ENCODE measurements at places on chromosomes 16 and 17.
A peak's percentile ranks its signal among the peaks of the same experiment; 100 is the strongest.

GRCh38 chr16:52812678-52813556 lies 239.8 kb downstream of the CHD9NB start:
- H3K27me3 ChIP-seq, result no peaks in the 10 kb centered on the region
- no peak overlapping the region for H3K27ac ChIP-seq
- DNase-seq, result no peak
- H3K4me3 ChIP-seq, result no peak overlapping the region
- no peaks in the 10 kb centered on the region for H3K4me1 ChIP-seq
- no peaks in the 10 kb centered on the region for H3K36me3 ChIP-seq

GRCh38 chr17:56913867-56914580 lies at the start of gene TRIM25:
TRIM25 (minus strand) TSS chr17:56914049; CDS start chr17:56913988, 61 bp downstream.
- H3K27me3 ChIP-seq, result no peaks in the 10 kb centered on the region
- DNase-seq, result peak; percentile 92
- H3K4me3 ChIP-seq, result peak within 1 kb of the TSS; percentile 99

GRCh38 chr17:15122857-15123256 lies 142.3 kb downstream of the PMP22 start:
- H3K27me3 ChIP-seq, result no peaks in the 10 kb centered on the region
- no peak for DNase-seq
- H3K27ac ChIP-seq, result no peak overlapping the region
- H3K36me3 ChIP-seq, result no peaks in the 10 kb centered on the region

- no peaks in the 10 kb centered on the region for H3K36me3 ChIP-seq
- H3K27me3 ChIP-seq, result no peaks in the 10 kb centered on the region
- no peak overlapping the region for H3K4me3 ChIP-seq
- DNase-seq, result no peak
- H3K27ac ChIP-seq, result no peak overlapping the region
Measured at GRCh38 chr16:50610331-50611262, 62.4 kb downstream of the NKD1 start.

DNA sequence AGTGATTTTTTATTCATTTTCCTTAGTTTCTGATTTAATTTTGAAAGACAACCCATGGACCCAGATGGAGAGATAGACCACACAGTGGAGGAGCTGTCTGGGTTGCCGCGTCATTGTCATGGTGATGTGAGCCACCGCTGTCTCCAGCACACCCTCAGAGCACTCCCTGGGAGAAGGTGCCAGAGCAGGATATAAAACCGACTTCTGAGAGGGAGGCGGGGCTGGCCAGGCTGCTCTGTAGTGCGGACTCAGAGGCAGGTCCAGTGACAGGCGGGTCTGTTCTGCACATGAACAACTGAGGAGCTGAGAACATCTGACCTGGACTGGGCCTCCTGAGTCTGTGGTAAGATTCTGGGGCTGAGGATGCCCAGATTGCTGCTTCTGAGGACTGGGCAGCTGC lies 216.3 kb upstream of the NLRP1 start:
- no peak for DNase-seq
- H3K4me1 ChIP-seq, result no peaks in the 10 kb centered on the region
- no peak overlapping the region for H3K27ac ChIP-seq
- H3K4me3 ChIP-seq, result no peak overlapping the region
- no peaks in the 10 kb centered on the region for H3K36me3 ChIP-seq
- peaks cover 24% of the 10 kb centered on the region for H3K27me3 ChIP-seq

DNA sequence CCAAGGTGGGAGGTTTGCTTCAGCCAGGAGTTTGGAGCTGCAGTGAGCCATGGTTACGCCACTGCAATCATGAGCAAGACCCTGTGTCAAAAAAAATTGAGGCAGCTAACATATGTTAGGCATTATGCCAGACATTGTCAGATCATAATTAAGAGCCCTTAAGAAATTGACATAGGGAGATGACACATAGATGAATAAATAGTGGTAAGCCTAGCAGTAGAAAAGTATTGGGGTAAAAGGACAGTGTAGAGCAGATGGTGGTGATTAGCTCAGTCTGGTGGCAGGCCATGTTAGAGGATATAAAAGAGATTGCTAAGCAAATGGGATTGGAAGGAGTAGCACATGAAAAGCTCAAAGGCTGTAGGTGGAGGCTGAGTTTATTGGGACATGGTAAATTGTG lies 22.6 kb downstream of the SRCAP start:
- no peak for DNase-seq
- H3K4me3 ChIP-seq, result no peak overlapping the region
- H3K27ac ChIP-seq, result no peak overlapping the region
- peaks cover 5% of the 10 kb centered on the region for H3K4me1 ChIP-seq
- no peaks in the 10 kb centered on the region for H3K27me3 ChIP-seq
- H3K36me3 ChIP-seq, result peaks cover 69% of the 10 kb centered on the region

DNA sequence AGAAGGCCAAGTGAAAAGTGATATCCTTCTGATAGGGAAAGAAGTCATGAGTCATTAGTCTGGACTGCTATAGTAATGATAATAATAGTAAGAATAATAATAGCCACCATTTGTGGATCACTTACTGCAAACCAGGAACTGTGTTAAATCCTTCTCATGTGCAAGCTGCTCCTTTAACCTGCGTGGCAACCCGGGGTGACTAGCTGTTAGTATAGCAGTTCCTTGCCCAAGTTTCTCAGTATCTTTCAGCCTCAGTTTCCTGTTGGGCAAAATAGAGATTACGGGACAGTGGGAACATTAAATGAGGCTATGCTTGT lies 129.5 kb downstream of the CDH13 start:
- H3K36me3 ChIP-seq, result no peaks in the 10 kb centered on the region
- H3K4me3 ChIP-seq, result no peak overlapping the region
- H3K27ac ChIP-seq, result no peak overlapping the region

DNA sequence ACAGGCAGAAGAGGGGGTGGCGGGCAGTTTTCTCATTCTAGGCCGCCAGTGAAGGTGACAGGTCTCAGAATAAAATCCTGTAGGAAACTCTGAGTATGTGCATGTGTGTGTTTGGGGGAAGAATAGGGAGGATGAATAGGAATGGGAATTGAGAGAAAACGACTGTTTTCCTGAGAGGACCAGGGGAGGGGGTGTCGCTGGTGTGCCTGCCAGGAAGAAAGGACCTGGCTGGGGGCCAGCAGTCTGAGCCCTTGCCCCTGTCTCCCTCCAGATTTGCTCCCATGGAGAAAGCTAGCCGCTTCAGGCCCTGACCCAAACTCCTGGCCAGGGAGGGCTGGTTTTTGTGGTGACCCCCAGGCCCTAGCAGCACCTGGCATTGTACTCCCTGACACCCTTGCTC lies 14.4 kb downstream of the C17orf50 start:
- H3K4me3 ChIP-seq, result no peak overlapping the region
- DNase-seq, result no peak
- no peaks in the 10 kb centered on the region for H3K36me3 ChIP-seq
- peaks cover 15% of the 10 kb centered on the region for H3K27me3 ChIP-seq
- no peaks in the 10 kb centered on the region for H3K4me1 ChIP-seq
